ENCODE measurements at places on chromosomes 16 and 17. TPM values are rescaled to one million over a fixed set of nuclear protein-coding genes. Genes with fewer than 3 reads are reported as not detected.

TEKT3 gene
- total RNA-seq: not detected

KLHL10 gene
- total RNA-seq: 0.08 TPM

RSKR gene
- 4.3 TPM for total RNA-seq

CCL17 gene
- not detected for total RNA-seq

TP53TG3F gene
- total RNA-seq: 0.16 TPM

KRTAP3-2 gene
- 0.42 TPM for total RNA-seq

NEUROD2 gene
- total RNA-seq: not detected

CA4 gene
- total RNA-seq: not detected

CAPNS2 gene
- total RNA-seq: not detected

TP53TG3C gene
- 0.31 TPM for total RNA-seq

NT5C3B gene
- total RNA-seq: 103 TPM

HSD17B1 gene
- total RNA-seq: 1.1 TPM

CCL3 gene
- not detected for total RNA-seq

MPV17L gene
- total RNA-seq: 4.9 TPM

KNOP1 gene
- 36.6 TPM for total RNA-seq

CNOT1 gene
- total RNA-seq: 126 TPM

INTS2 gene
- 13.3 TPM for total RNA-seq

NLGN2 gene
- total RNA-seq: 13.3 TPM

NHLRC4 gene
- total RNA-seq: 0.25 TPM

HCRT gene
- total RNA-seq: not detected

ARL5C gene
- total RNA-seq: not detected

CCL5 gene
- 1.5 TPM for total RNA-seq

HBA1 gene
- total RNA-seq: 0.80 TPM

PLD6 gene
- total RNA-seq: 7.6 TPM

CCL13 gene
- not detected for total RNA-seq

POLR3K gene
- total RNA-seq: 38.7 TPM

PRM3 gene
- total RNA-seq: not detected

FOXL1 gene
- total RNA-seq: 1.7 TPM

RASL10B gene
- 0.09 TPM for total RNA-seq

All from A549 treated with RU486 at 1 μM for 4 hours (cell line).